ENCODE measurements at places on chromosomes 1 and 21.

DNA sequence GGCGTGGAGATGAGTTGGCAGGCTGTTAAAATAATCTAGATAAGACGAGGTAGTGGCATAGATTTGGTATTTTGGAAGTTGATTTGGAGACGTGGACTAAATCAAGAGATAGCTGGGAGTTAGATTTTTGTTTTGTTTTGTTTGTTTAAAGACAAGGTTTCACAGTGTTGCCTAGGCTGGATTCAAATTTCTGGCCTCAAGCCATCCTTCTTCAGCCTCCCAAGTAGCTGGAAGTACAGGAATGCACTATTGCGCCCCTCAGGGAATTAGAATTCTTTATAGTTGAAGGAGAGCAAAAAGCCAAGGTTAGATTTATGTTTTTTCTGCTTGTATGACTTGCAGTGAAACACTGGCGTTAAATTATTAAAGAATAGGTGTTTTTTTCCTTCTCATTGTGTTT is 22.3 kb upstream of the SNRPE start:
- no peak for DNase-seq

DNA sequence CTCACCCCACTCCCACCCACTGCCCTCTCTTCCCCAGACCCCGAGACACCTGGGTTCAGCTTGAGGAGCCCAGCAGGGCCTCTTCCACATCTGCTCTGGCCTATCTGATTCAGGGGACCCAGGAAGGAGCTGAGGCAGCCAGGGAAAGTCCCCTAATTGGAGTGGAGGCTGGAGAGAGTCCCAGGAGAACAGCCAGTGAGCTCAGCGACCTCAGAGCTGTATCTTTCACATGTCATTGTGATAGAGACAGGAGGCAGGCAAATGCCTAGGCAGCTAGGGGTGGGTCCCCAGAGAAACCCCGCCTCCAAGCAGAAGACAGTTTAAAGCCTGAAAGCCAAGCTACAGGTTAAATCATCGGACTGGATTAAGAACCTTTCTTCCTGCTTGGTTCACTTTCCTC is 122.7 kb downstream of the MATN1 start:
- DNase-seq, result no peak

DNA sequence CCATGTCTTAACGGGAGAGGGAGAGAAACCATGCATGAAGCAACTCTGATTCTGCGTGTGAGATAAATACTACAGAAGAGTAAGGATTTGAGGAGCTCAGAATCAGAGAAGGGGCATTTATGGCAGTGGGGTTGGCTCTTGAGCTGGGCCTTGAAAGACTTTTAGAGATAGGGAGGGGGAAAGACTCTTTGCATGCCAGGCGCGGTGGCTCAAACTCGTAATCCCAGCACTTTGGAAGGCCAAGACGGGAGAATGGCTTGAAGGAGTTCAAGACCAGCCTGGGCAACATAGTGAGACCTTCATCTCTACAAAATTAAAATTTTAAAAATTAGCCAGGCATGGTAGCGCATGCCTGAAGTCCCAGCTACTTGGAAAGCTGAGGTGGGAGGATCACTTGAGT is 672 bp downstream of the ARMH1 start:
- no peak for DNase-seq

DNA sequence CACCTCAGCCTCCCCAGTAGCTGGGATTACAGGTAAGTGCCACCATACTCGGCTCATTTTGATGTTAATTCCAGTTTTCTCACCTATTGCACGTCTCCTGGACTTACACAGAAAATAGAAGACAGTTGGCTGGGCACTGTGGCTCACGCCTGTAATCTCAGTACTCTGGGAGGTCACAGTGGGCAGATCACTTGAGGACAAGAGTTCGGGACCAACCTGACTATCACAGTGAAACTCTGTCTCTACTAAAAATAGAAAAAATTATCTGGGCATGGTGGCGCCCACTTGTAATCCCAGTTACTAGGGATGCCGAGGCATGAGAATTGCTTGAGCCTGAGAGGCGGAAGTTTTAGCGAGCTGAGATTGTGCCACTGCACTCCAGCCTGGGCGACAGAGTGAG is 44.1 kb downstream of the DYRK1A start:
- DNase-seq, result no peak

- DNase-seq, result no peak
Observed at GRCh38 chr1:30881319-30882181, 27.0 kb downstream of the SDC3 start.

- DNase-seq, result no peak
Observed at GRCh38 chr1:54376430-54377039, 29.7 kb downstream of the SSBP3 start.

- no peak for DNase-seq
Observed at GRCh38 chr1:156452907-156453306, 47.7 kb downstream of the MEF2D start.

GRCh38 chr1:178341261-178341956 is 155.4 kb downstream of the CLEC20A start:
- DNase-seq, result no peak

DNA sequence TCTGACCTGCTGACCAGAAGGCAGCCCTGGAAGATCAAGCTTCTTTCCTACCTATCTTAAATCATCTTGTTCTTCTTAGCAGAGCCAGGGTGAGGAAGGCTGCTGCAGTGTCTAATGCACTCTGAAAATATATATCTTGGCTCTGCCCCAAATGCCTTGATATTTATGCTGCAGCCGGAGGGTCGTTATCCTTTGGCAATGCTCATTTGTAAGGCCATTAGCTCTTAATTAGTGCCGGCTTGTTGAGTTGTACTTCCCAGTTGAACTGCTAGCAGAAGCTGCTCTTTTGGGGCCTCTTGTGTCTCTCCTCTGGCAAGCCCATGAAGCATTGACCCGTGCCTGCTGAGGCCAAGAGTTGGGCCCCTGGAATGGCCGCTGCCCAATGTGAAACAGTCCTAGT is 4.2 kb upstream of the GNL2 start:
- DNase-seq, result no peak

- DNase-seq, result no peak
Observed at GRCh38 chr1:41521766-41522165, 37.3 kb upstream of the EDN2 start.

DNA sequence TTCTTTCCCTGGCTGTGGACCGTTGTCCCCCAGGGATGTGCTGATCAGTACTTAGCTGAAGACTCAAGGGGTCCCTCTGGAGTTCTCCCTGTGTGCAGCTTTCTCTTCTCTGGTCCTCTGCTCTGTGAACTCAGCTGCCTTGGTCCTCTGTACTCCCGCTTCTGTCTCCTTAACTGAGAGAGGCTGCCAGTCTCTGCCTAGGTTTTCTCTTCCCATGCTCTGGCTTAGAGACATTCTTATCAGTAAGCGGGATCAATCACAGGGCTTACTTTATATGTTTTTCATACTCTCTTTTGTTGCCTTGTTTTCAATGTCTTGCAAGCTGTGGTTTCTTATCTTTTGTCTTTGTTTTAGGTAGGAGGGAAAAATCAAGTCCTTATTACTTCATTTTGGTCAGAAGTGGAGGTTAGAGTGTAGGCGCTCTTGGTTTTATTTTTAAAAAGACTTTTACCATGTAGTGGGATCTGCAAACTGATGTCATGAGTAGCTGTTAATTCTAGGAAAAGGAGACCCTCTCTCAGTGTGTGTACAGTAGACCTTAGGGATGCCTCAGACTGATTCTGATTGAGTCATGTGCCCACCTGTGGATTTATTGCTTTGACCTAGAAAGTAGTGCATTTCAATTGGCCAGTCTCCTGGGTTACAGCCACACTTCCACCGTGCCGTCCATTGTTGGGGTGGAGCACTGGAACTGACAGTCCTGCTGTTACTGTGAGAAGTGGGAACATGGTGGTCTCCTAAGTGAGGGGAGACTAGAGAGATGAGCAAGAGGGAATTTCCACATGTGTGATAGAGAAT is 46.6 kb downstream of the TTC3 start:
- no peak for DNase-seq

DNA sequence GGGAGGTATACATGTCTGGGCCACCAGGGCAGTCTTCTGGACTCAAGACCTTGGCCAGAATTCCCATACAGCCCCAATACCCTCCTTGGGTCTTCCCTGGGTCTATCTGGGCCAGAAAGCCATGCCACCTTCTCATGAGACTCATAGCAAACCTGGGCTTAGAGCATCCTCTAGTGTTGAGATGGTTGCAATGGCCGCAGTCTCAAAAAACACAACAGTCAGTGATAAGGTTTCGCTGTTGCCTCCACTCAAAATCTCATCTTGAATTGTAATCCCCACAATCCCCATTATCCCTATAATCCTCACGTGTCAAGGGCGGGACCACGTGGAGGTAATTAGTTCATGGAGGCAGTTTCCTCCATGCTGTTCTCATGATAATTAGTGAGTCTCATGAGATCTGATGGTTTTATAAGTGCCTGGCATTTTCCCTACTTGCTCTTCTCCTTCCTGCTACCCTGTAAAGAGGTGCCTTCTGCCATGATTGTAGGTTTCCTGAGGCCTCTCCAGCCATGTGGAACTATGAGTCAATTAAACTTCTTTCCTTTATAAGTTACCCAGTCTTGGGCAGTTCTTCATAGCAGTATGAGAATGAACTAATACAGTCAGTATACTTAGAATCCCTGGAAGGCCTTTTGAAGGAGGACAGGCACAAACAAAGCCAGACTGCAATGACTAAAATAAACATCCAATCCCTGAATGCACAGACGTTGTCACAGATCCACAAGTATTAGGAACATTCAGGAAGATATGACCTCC is 77.0 kb downstream of the CTH start:
- no peak for DNase-seq

- DNase-seq, result no peak
Observed at GRCh38 chr1:151062741-151063371, 2.7 kb downstream of the MLLT11 start.

DNA sequence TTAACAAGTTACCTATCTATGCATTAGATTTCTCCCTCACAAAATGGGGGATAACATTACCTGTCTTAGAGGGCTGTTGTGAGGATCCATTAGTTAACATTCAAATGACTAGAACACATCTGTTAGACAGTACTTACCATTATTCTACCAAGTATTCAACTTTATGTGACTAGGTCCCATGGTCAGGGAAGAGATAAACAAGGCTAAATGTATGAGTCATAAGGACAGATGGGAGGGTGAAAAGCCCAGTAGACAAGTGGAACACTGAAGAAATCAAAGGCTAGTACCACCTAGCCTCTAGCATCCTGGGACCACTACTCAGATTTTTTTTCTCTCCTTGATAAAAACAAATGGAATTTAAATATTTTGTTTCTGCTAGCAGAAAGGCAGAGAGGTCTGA is 9.0 kb upstream of the VHLL start:
- no peak for DNase-seq

DNA sequence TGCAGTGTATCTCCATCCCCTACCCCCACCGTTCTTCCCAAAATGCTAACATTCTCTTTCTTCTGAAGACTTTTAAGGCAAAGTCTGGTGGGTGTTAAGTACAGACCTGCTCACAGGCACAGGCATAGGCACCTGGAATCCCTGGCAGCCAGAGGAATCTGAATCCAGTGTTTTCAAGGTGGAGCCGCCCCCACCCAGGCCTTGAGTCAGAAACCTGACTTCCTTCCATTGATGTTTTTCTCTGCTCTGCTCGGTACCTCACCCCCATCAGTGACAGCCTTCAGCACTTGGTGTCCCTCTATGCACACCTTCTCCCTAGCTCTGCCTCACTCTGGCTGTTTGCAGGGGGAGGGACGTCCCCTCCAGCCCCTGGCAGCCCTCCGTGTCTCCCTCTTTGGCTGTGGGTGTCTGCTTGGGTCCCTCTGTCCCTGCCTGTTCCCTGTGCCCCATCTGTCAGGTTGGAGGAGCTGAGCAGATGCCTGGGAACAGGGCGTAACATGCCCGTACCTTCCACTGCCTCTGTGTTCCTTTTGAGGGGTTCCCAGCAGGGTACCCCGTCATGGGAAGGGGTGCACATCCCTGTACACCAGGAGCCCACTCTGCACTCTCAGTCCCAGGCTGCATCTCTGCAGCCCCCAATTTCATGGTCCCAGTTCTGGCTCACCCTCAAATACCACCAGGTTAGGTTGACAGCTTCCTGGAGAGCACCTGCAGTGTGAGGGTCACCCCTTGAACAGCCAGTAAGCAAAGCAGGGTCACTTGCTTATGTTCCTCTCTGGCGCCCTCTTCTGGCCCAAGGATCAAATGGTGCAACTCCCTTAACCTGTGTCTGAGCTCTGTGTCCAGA is 6.7 kb downstream of the NCDN start:
- DNase-seq, result no peak

GRCh38 chr1:61157468-61157987 is 75.2 kb downstream of the NFIA start:
- no peak for DNase-seq

GRCh38 chr1:229231754-229232119 is 39.2 kb upstream of the RAB4A start:
- DNase-seq, result no peak

GRCh38 chr1:8370046-8370881 is 52.4 kb downstream of the SLC45A1 start:
- DNase-seq, result no peak

- DNase-seq, result no peak
Observed at GRCh38 chr1:173503391-173503790, 26.3 kb downstream of the PRDX6 start.

DNA sequence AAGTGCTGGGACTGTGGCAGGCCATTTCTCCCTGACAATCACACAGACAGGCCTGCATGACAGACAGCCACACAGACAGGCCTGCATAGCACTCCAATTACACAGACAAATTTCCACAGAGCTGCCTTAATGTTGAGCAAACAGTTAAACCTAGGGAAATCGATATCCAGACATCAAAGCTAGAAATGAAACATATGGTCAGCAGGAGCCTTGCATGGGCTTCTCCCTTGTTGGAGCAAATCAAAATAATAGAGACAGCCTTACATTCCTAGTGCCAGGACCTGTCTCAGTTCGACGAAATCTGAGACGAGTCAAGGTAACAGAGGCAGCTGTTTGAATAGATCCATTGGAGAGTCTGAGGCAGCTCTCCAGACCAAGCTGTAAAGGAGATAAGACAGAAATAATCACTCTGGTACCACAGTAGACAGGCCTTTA is 42.4 kb downstream of the OLFML3 start:
- no peak for DNase-seq

- no peak for DNase-seq
Observed at GRCh38 chr1:50982611-50983010, 12.6 kb downstream of the CDKN2C start.

Measured in stimulated activated CD8-positive, alpha-beta memory T cell treated with anti-CD3 and anti-CD28 coated beads, Interleukin-7, amount 100 ng/mL, for 48 hours (primary cell).